HFFc6 (cell line): ENCODE measurements at places on chromosomes 16 and 17. TPM values are rescaled to one million over a fixed set of nuclear protein-coding genes. Genes with fewer than 3 reads are reported as not detected.

Gene PRRT2
- 1.9 to 4.3 TPM (median 2.6 TPM) in 3 replicates for total RNA-seq

Gene HAP1
- 0.05 to 0.15 TPM in 2 of 3 replicates, not detected in the other for total RNA-seq

Gene CCT6B
- total RNA-seq = 0.64 to 1.5 TPM (median 1.4 TPM) in 3 replicates

Gene CDH15
- total RNA-seq = 0.12 TPM in 1 of 3 replicates, not detected in the others

Gene PRDM7
- not detected in 2 replicates for total RNA-seq

Gene TMIGD1
- total RNA-seq = not detected in 3 replicates

Gene UMOD
- total RNA-seq = not detected in 3 replicates

Gene FBXO39
- total RNA-seq = not detected in 3 replicates

Gene KRT14
- total RNA-seq = 0.24 to 2.0 TPM (median 0.29 TPM) in 3 replicates

GRCh38 chr17:8121681-8122421 is 2.1 kb downstream of the HES7 start:
- peak; percentile 54 for DNase-seq

- no peak for DNase-seq
These were observed 200.7 kb downstream of the CCDC182 start for GRCh38 chr17:57544401-57544800.

GRCh38 chr17:74782571-74782970 is 6.4 kb upstream of the NAT9 start:
- no peak for DNase-seq

GRCh38 chr17:39231591-39232551 is 6.1 kb upstream of the STAC2 start:
- peak; percentile 21 for DNase-seq

DNA sequence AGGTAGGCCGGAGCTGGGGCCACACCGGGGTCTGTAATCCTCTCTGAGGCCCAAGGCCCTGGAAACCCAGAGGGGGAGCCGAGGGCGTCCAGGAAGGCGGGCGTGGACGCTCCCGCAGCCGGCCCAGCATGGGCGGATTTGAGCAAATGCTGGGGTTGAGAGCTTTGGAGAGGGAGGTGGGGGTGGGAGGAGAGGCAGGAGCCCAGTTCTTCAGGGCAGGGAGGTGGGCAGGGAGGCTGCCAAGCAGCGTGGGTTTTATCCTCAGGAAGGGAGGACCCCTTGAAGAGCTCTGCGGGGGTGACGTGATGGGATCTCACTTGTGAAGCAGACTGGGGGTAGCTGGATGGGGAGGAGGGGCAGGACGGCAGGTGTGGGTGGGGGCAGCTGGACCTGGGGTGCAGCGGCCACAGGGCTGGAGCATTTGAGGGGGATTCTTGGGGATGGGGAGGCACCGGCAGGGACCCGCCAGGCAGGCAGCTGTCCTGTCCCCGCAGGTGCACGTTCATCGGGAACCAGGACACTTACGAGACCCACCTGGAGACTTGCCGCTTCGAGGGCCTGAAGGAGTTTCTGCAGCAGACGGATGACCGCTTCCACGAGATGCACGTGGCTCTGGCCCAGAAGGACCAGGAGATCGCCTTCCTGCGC is 17.2 kb downstream of the TRAF7 start:
- DNase-seq = no peak

DNA sequence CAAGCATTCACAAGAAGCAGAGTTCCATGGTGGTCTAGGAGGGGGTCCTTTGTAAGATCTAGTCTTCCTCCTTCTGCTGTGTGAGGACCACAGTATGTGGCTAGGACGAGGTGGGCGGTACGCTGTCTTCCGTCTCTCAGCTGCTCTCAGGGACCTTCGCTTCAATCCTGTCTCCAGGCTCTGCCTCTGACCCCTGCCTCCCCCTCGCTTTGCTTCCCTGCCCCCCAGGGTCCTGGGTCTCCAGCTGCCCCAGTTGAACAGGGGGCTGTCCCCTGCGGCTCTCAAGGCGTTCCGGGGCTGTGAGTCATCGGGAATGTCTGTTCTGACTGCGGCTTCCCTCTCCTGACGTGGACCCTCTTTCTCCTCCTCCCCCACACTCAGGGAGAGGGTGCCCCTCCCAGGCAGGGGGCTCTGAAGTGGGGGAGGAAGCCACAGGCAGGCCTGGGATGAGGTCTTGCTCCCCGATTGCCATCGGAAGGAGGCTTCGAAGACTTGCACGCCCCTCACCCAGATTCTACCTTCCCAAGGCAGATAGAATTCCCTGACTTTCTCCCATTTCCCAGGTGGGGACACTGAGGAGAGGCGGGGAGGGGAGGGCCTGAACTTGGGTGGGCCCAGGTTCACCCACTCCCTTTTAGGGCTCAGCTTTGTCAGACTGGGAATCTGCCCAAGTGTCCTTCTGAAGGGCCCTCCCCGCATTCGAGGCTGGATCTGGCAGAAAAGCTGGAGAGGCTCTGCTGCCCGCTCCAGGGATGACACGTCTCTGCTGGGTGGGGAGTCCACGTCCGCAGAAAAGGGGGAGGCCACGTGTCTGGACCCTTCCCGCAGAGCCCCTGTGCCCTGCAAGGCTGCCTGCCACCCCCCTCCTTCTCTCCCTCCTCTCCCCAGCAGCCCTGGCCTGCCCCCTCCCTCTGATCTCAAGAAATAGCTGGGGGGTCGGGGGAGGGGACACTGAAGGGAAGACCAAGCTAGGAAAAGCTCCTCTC is 9.1 kb upstream of the COL1A1 start:
- peak; percentile 92 for DNase-seq

DNA sequence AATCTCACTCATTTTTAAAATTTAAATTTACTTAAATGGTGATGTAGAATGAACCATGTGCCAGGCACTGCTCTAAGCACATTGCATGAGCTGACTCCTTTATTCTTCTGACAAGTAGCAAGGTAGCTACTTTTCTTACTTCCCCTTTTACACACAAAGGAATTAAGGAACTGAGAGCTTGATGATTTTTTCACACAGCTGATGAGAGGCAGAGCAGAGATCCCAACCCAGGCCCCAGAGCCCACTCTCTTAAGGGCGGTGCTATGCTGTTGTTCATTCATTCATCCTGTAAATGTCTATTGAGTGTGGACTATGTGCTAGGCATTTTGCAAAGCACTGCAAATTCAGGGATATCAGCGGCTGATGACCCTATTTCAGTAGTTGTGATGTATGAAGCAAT is 17.9 kb downstream of the SEC14L5 start:
- DNase-seq = no peak

GRCh38 chr17:14514973-14515372 is 214.1 kb downstream of the HS3ST3B1 start:
- DNase-seq = no peak

DNA sequence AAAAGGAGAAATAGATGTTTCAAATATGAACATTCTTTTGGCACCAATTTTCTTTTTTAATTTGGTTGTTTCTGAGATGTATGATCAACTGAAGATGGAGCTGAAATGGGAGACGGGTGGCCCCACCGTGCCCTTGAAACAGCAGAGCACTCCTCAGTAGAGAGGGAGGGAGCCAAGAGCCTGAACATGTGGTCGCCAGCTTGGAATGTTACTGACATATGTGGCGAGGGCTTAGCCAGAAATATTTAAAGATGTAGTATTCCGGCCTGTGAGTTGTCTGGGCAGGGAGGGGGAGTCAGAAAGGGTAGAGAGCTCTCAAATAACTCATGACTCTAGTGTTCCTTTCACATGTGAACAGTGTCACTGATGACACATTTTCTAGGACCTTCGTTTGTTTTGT is 13.3 kb upstream of the MRC2 start:
- DNase-seq = peak; percentile 78

- no peak for DNase-seq
These were observed 112.9 kb downstream of the ABCC1 start for GRCh38 chr16:16062023-16062937.

DNA sequence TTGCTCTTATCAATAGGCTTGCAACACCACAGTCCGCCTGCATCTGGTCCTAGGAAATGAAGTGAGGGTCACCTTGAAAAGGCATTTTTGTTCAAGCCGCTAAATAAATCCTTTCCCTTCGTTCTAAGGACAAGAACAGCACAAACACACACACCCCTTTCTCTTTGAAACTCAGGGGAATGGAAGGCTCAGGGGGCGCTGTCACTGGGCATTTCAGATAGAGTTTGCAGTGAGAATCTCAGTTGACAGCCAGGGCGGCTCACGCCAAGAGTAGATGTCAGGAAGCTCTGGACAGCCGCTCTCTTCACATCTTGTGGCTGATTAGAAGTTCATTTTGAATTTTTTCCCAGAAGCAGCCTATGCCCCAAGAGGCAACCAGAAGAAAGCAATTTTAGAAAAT is 39.8 kb downstream of the ABAT start:
- DNase-seq = no peak

GRCh38 chr17:9050801-9051401 is 29.6 kb downstream of the NTN1 start:
- no peak for DNase-seq

GRCh38 chr16:3266873-3267537 is 10.6 kb upstream of the MEFV start:
- peak; percentile 55 for DNase-seq

DNA sequence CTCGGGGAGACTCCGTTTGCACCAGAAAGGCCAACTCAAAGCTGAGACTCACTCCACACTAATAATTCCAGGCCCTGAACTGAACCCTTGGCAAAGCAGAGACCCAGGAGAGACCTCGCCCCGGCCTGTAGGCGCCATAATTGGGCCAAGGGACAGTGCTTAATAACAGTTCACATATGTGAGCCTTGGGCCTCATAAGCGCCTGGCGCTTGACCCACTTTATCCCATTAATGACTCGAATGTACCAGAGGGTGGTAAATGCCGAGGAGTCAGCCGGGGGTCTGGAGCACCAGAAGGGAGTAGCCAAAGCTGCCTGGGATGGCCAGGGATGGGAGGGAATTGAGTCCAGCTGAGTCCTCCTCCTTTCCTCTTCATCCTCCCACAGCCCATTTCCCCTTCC is 24.6 kb downstream of the SLC6A4 start:
- no peak for DNase-seq

GRCh38 chr17:59333836-59334235 is 2.4 kb downstream of the YPEL2 start:
- DNase-seq = no peak

DNA sequence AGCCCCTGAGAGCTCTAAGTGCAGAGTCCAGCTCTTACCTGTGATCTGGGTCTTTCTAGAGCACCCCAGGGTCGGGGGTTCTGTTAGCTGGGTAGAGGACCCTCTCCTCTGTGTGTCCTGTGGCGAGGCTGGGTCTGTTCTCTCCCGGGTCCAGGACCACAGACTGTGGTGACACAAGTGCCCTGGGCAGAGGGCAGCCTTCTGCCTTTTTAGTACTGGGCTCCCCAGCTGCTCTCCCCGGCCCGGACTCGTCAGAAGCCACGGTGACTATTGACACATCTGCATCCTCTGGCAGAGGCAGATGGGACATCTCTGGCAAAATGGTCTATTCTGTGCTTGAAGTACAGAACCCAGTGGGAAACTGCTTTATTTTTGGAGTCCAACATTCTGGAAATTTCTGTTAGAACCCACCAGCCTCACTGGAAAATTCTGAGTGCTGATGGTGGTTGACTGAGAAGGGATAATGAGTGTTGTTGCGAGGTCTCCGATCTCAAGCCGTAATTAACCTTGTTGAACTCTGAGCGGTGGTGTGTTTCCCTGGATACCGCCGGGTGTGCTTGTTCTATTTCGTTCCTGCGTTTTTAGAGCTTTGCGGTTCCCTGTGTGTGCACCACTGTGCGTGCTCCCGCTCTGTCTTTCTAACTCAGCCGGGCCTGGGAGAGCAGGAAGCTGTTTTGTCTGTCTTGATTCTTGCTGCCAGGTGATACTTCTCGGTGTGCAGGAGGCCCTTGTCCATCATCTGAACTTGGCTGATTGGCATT is 26.0 kb upstream of the NUDT16L1 start:
- no peak for DNase-seq

DNA sequence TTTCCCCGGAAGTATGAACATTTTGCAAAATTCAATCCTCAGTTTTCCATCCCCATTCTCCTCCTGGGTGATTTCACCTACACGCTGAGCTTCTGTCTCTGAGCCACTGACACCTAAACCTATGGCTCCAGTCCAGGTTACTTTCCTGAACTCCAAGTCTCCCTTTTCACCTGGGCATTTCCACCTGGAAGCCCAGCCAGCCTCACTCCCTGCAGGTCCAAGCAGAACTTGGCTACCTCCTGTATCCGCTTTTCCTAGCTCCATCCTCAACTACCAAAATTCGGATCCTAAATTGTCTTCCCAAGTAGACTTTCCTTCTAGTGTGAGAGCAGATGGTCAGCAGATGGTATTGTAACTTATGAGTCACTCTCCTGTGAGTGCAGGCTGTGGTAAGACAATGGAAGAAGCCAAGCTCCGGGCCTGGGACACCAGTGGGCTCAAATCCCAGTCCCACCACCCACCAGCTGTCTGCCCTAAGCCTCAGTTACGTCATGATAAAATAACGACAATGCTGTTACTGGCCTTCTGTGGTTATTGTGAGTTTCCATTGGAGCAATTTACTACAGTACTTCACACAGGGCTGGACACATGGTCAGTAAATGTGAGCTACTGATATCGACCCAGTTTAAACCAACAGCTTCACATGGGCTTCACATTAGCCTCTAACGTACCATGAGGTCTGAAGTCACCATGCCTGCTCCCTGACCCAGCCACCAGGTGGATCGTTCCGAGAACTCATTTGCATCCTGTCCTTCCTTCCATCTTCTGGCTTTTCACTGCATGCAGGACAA is 33.3 kb downstream of the PECAM1 start:
- peak; percentile 85 for DNase-seq

DNA sequence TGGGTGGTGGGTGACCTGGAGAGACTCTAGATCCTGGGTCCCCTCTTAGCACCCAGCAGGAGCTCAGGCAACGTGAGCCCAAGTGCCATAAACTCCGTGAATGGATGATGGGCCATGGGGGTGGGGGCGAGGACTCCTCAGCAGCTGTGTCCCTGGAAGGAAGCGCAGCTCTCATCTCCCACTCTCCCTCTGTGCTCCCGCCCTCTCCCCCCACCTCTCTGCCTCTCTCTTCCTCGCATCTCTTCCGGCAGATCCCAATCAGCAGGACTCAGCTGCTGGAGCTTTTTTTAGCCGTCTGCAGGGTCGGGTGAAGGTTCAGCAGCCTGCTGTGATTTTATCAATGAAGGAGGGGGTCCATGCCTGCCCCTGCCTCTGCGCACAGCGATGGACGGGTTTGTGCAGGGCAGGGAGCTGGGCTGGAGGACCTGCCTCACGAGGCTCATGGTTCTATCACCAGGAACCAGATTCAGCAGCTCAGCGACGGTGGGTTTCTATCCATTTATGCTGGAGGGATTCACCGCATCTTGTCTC is 8.3 kb downstream of the CCR7 start:
- DNase-seq = no peak

- no peak for DNase-seq
These were observed 15.7 kb downstream of the CDRT4 start for GRCh38 chr17:15451680-15452079.

DNA sequence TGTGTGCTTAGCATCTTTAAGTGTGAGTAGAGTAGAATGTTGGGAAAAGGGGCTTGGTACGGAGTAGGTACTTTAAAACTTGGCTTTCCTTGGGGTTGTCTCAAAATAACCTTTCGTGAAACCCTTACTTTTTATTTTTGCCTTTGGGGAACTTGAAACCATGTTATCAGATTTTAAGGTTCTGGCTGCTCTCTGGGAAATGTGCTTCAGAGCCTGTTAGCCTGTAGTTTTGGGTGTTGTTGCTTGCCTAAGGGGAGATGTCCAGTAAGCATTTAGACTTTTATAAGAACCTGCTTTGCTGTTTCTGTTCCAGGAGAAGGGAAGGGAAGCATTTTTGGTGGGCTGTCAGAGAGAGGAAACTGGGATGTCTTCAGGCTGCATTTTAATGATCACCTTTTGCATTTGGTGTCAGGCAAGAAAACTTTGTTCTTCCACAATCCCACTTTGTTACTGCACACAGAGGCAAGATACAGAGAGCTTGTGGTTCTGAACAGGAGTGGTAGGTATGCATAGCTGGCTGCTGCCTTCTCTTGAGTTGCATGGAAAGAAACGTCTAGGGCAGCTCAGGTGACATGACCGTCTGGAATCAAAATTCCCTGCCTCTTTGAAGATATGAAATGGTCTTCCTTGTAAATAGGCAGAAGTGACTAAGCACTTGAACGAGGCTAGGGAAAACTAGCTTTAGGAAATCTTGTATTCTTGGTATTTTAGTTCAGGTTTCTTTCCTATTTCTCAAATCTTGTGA is 1.7 kb downstream of the RABEP1 start:
- DNase-seq = peak; percentile 2
